Mesenteric fat pad (tissue), 1 donor: ENCODE measurements at places on chromosomes 13 and 19.

- no peak for DNase-seq
Measured at GRCh38 chr13:30785191-30785850, 50.0 kb downstream of the ALOX5AP start.

- no peak for DNase-seq
Measured at GRCh38 chr13:111282425-111282824, 38.0 kb upstream of the TEX29 start.

DNA sequence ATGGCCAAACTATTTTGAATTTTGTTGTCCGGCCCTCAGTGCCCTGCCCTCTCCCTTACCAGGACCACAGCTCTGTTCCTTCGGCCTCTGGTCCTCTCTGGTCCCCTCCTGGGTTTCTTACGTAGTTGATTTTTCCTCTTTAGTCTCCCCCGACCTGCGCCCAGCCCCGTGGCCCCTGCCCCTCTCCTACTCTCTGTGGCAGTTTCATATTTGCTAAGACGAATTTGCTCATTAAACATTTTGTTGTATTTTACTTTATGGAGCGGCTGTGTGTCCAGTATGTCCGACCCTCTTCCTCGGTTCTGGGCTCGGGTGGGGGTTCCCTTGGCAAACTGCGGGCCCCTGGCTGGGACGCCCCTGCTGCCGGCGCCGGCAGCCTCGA lies 576 bp upstream of the EPN1 start:
- DNase-seq = no peak

DNA sequence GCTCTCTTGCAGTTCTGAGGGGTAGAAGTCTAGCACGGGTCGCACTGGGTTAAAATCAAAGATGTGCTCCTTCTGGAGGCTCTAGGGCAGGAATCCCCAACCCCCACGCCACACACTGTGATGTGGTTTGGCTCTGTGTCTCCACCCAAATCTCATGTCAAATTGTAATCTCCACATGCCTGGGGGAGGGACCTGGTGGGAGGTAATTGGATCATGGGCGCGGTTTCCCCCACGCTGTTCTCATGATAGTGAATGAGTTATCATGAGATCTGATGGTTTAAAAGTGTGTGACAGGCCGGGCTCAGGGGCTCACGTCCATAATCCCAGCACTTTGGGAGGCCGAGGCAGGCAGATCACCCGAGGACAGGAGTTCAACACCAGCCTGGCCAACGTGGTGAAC lies 26.6 kb upstream of the CALM3 start:
- no peak for DNase-seq

DNA sequence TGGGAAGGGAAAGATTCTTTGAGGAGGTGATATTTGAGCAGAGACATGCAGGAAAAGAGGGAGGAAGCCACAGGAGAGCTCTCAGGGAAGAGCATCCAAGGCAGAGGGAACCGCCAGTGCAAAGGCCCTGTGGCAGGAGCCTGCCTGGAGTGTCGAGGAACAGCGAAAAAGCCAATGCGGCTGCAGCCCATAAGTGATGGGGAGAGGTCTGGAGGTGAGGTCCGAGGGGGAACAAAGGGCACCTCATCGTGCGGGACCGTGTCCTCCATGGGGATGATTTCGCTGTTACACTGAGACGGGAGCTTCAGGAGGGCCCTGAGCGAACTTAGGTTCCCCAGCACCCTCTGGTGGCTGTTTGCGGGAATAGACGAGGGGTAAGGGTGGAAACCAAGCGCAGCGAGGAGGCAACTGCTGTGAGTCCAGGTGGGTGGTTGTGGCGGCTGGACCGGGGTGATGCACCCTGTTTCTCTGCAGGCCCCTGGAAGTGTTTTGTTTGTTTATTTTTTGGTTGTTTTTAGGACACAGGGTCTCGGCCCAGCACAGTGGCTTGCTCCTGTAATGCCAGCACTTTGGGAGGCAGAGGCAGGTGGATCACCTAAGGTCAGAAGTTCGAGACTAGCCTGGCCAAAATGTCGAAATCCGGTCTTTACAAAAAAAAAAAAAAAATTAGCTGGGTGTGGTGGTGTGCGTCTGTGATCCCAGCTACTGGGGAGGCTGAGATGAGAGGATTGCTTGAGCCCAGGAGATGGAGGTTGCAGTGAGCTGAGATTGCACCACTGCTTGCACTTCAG lies 5.9 kb upstream of the EHD2 start:
- DNase-seq = no peak

DNA sequence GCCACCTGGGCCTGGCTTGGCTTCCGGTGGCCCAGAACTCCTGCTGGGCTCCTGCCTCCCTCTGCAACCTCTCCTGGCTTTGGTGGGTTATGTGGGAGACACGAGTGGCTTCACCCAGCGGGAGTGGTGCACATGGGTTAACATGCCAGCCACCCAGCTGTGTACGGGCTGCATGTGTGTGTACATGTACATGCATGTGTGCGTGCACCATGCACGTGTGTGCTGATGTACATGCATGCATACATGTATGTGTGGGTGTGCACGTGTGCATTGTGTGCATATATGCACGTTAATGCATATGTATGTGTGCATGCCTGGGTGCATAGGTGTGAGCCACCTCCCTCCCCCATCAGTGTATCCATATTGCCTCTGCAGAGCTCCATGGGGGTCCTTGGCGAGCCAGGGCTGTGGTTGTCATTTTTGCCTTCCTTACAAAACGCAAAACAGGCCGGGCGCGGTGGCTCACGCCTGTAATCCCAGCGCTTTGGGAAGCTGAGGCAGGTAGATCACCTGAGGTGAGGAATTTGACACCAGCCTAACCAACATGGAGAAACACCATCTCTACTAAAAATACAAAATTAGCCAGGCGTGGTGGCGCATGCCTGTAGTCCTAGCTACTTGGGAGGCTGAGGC lies 12.5 kb downstream of the GNA11 start:
- DNase-seq = no peak

DNA sequence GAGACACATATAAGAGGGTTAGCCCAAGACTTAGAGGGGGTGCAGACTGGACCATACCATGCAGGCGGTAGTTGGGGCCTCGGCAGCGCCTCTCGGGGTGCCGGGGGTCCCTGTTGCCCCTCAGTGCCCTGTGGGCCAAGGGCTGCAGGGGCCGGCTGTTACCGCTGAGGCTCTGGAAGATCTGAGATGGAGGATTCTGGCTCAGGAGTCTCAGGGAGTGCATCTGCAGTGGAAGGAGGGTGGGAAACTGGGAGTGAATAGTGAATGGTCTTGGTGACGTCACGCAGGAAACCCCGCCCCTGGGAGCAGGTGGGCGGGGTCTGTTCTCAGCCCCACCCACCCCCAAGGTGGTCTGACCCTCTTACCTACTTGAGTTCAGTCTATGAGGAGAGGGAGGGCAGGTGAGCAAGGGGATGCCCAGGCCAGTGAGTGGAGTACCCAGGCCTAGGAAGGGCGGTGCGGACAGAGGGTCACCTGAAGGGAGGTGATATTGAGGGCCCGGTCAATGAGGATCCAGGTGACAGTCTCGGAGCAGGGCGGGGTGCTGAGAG lies 1.7 kb upstream of the DBP start:
- no peak for DNase-seq

DNA sequence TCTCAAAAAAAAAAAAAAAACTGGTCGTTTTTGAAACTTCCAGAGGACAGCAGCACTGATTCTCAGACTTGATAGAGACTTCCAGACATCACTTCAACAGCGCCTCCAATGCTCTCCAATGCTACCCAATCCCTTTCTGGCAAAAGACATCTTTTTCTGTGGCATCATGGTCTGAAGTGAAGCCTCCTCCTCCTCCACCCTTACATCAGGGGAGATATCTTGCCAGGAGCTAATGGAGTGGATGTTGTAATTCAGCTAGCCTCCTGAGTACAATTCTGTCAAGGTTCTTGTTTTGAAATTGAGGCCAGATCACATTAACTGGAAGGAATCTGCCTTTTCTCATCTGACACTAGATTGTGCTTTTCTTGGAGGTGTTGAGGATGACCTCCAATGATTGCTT lies 24.2 kb downstream of the FXYD5 start:
- no peak for DNase-seq

DNA sequence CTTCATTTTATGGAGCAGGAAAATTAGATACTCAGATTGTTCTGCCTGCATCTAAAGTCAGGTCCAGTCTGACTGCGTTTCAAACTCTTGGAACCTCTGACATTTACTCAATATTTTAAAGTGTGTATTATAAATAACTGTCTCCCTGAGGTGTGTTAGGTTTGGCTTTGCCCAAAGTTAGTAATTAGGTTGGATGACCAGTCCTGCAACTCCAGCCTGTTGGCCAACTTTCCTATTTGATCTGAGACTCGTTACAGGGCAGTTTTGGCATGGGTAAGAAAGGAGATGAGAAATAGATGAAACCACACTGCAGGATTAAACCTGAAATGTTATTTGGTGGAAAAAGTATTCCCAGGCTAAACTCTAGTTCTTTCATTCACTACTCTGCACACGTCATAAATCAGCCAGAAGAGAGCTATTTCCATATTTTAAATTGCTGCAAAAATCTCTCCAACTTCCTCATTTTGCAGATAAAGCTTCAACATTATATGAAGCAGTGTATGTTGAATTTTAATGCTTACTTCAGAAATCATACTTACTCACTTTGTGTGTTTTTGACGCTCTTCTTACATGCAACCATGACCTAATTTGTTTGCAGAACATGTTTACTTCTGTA lies 357.1 kb downstream of the DCT start:
- no peak for DNase-seq
